NCI-H1417 treated with DMSO at 0.1 percent for 48 hours (cell line): ENCODE measurements at places on chromosomes 6 and 20.

DNA sequence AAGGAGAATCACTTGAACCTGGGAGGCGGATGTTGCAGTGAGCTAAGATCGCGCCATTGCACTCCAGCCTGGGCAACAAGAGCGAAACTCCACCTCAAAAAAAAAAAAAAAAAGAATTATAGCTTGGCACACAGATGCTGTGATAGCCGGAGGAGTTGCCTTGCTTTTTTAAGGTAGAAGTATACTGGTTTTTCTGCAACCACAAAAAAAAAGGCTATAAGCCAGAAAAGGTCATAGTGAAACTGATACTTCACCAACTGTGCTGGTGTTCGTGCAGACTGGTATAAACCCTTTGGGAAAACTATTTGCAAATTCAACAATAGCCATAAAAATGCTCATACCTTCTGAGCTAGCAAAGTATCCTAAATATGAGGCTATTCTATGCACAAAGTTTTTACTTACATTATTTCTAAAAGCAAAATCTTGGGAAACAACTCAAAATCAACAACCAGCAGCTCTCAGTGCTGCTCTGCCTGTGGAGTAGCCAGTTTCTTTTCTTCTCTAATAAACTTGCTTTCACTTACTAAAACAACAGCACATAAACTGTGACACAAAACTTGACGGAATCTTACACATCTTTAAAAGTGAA lies 44.0 kb downstream of the B4GALT5 start:
- DNase-seq: no peak

- no peak for DNase-seq
Measured at GRCh38 chr20:62697468-62697912, 11.1 kb upstream of the NTSR1 start.

DNA sequence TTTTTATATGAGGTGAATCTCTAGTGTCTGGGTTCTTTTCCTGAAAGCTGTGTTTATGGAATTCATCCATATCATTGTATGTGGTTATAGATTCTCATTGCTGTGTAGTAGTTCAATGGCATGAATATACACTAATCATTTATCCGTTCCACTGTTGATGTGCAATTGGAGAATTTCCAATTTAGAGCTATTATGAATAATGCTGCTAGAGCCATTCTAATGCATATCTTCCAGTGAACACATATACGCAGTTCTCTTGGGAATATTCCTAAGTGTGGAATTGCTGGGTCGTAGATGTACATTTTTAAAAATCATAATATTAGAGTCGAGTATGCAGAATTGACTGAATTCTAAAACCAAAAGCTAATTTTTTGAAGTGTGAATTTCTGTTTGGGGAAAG lies 327.5 kb upstream of the JAG1 start:
- DNase-seq: no peak

DNA sequence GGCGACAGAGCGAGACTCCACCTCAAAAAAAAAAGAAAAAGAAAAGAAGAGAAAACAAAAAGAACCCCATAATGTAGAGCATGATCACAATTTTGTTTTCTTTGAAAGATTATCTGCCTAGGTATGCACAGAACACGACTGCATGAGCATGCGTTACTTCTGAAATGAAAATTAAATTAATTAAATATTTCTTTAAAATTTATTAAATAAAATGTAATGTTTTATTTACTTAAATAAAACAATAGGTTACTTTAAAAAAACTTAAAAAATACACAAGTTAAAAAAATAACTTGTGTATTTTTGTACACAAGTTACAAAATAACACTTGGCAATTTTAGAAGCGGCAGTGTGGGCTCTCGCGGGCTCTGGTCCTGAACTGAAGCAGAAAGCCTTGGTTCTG lies 107.8 kb downstream of the TFAP2A start:
- DNase-seq: no peak

DNA sequence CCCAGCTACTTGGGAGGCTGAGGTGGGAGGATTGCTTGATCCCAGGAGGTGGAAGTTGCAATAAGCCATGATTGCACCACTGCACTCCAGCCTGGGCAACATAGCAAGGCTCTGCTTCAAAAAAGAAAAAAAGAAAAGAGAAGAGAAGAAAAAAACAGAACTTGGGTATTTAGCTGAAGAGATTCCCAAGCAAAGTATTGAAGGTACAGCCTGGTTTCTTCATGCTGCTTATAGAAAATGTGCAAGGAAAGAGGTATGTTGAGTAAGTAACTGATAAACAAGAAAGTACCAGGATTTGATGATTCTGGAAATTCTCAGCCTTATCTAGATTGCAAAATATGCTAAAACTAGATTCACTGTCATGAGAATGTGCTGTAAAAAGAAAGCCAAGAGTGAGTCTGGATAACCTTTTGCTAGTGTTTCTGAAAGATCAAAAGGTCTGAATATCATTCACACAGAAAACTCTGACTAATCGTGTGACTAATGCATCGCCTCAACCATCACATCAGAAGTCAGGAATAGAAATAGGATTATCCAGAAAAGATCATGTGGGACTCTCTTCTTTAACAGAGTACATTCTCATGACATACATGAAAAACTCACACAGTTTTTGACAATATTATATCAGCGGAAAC lies 32.4 kb upstream of the NOP56 start:
- no peak for DNase-seq

- DNase-seq: no peak
Measured at GRCh38 chr6:130862370-130862769, 35.2 kb downstream of the SMLR1 start.

GRCh38 chr6:27452496-27452897 lies 20.4 kb downstream of the ZNF184 start:
- no peak for DNase-seq

DNA sequence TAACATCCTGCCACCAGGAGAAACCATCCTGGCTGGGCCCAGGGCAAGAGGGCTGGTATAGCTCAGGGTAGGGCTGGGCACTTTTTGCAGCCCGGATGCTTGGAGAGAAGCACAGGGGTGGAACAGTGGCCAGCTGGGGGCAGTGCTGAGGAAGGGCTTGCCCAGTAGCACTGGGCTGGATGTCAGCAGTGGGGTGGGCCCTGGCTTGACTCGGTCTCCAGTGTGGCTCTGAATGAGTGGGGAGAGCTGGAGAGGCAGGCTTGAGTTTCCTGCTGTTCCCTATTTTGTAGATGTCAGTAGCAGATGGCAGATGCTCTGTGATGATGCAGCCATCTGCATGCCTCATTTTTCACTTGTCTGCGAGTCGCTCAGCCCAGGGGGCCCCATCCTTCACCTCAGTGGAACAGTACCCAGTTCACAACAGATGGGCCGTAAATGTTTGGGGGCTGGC lies 56.3 kb upstream of the TULP1 start:
- DNase-seq: no peak

- DNase-seq: no peak
Measured at GRCh38 chr6:43246301-43247113, 3.2 kb downstream of the TTBK1 start.

DNA sequence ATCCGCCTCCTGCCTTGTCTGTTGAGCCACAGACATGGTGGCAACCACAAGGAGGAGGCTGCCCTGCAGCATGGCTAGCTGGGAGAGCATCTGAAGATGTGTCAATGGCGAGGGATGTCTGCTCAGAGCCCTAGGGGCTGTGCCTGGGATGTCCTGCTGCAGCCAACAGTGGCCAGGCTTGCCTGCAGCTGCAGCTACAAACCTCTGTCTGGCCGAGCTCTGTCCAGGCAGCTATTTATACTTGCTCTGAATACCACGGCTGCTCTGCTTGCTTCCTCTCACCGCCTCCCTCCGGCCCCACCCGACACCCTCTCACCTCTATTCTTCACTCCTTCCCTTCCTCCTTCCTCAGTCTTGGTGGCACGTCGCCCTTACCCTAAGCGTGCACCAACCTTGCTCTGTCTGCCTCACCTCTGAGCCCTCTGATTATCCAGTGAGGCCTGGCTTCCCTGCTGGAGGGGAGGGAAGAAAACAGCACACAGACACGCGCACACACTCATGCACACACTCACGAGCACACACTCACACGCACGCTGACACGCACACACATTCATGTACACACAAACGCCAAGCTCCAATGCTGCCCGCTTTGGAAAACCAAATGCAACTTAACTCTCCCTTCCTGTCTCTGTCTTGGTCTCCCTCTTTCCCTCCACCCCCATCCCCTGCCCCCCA lies at the start of gene ANGPT4:
Gene ANGPT4 (minus strand): TSS at position 210 of the 675 bp plus-strand sequence. CDS start 120 bp downstream, at position 90.
- DNase-seq: no peak

DNA sequence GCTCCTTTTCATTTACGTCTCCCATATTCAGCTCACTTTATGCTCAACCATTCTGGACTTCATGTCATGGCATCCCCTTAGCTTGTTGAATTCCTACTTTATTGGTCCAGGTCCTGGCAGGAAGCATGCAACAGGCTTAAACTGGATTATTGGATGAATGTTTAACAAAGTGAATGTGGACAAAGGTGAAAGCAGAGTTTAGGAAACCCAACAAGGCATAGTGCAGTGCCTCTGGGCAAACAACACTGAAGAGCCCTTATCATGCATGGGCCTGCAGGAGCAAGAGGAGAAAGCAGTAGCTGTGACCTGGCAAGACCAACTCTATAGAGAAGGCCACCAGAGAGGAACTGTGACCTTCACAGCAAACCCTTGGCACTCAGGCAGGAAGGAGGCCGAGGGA lies 5.3 kb upstream of the ANKRD66 start:
- DNase-seq: no peak

DNA sequence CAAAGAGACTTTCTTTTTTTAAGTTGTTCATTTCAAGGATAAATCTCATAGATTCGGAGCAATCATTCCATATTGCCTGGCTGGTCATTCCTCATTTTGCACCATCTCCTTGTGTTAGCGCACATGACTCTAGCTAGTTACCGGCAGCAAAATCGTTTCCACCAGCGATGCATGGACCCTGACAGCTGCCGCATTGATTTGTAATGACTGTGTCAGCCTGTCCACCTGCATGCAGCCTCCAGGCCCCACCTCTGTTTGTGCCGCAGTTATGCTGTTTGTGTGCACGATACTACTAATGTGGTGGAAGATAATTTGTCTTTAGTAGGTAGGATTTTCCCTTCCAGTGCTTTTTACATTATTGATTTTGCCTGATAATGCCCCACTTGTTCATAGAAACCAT lies 164.0 kb downstream of the TBC1D7 start:
- no peak for DNase-seq

DNA sequence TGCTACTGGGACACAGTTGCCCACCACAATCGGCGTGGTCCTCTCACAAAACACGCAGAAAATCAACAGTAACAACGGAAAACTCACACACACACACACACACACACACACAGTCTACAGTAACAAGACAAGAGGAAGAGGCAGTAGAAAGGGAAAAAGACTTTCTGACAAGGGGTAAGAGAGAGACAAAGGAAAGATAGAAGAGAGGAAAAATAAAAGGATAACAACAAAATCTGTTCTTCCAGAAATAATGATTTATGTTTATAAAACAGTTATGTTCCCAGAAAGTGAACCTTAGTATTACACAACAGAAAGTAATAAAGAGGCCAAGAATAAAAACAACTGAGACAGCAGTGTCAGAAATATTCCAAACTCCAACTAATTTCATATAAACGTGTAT lies 2.9 kb downstream of the RANBP9 start:
- no peak for DNase-seq

- DNase-seq: no peak
Measured at GRCh38 chr6:43170417-43170930, 595 bp upstream of the SRF start.

DNA sequence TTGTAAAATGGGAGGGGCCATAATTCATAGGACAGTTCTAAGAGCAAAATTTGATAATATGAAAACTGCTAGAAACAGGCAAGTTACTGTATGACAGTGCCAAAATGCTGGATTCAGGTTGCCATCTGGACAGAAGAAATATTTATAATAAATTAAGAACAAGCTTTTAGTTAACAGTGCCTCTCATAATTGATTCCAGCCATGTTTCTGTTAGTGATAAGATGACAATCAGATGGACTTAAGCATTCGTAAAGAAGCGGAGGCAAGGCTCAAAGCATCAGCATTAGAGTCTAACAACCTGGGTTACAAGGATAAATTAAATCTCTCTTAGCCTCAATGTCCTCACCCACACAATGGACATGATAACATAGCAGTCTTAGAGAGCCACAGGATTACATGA lies 61.0 kb downstream of the SESN1 start:
- no peak for DNase-seq
